ENCODE measurements at places on chromosomes 6 and 20.

DNA sequence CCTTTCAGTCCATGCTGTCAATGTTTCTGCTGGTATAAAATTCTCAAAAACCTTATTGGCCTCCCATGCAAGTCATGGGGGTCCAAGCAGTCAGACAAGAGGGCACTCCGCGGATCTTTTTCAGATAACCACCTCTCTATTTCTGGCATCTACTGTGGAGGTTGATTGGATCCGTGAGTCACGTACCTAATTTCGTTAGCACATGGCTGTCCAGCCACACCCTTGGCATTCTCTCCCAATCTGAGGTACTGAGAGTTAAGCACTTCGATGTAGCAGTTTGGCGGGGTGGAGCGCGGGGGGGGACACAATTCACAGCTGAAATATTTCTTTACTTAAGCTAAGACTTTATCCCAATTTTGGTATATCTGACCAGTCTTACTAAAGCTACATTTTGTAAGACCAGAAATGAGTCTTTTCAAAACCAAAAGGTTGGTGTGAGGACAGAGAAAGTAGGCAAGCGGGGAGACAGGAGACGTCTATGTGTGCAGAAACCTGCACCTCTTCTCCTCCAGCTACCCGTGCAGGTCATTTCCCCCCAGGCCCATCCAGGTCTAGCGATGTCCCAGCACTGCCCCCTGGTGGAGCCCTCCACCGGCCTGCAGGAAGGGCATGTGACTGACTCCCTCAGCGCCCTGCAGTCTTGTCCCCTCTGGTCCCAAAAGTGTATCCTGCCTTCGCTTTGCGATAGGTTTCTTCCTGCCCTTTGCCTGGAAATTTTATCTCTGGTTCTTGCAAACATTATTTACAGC lies 113.1 kb downstream of the ADAT2 start:
- no peak for DNase-seq

GRCh38 chr6:53925891-53926290 lies 131.1 kb downstream of the LRRC1 start:
- DNase-seq, result no peak

- DNase-seq, result no peak
These were observed 59.6 kb downstream of the DOK5 start for GRCh38 chr20:54535033-54535432.

DNA sequence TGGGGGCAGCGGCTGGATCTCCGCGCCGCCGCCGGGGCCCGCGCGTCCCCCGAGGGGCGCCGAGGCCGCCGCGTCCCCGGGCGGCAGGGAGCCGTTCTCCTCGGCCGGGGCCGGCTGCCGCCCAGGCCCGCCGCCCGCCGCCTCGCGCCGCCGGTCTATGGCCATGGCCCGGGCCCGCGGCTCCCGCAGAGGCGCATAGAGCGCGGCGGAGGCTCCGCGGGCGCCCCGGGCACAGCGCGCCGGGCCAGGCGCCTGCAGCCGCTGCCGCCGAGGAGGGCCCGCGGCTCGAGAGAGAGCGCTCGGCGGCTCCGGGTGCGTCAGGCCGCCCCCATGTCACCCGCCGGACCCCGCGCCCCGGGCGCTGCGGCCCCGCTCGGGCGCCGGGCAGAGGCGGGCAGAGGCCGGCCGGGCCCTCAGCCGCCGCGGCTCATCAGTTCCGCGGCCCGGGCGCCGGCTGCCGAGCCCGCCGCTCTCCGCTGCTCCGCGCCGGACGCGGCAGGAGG lies 404 bp downstream of the SLC22A23 start:
- no peak for DNase-seq

GRCh38 chr20:47355489-47356219 lies 845 bp downstream of the ZMYND8 start:
- no peak for DNase-seq

- DNase-seq, result no peak
These were observed 53.6 kb upstream of the FRMD1 start for GRCh38 chr6:168132531-168133167.

GRCh38 chr6:31407699-31408098 lies 4.3 kb downstream of the MICA start:
- DNase-seq, result no peak

DNA sequence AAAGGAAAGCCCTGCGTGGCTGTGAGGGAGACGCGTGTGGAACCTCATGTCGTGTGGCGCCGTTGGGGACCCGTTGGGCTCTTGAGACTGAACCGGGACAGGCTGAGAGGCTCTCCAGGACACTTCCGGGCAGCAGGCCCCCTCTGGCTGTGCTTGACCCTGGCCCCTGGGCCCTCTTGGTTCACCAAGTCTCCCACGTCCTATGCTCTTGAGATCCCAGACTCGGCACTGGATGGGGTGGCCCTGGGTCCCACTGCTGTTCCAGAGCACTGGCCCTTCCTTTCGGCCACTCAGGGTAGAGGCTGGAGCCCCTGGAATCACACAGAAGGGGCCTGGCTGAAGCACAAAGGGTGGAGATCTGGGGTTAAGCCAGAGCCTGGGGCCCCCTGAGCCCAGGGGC lies 30.4 kb downstream of the NTSR1 start:
- DNase-seq, result no peak

DNA sequence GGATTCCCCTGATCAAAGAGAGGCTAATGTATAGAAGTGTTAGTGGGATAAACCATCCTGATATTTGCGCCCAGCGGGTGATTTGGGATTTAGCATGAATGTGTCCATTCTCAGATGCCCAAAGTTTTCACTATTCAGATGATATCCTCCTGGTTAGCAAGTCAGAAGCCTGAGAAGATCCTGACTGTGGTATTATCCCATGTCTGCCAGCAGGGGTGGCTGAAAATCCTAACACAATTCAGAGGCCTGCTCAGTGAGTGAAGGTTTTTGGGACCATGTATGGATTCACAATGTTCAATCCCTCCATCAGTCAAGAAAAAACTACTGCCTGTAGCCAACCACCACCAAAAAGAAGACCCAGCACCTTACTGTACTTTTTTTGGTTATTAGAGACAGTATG lies 34.1 kb upstream of the SPACA1 start:
- no peak for DNase-seq

DNA sequence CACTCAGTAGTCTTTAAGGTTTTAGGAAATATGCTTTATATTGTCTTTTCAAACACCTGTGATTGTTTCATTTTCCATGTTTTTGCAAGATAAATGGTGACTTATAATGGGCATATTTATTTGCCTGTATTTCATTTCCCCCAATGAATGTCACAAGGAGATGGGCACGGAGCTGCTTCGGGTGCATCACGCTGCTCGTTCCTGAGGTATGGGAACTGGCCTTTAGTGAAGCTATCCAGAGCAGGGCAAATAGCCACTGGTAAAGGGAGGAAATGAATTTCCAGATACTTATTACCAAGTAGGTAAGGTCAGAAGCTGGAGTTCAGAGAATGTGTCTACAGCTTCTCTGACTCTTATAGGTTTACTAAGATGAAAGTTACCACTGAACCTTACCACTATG lies 3.7 kb downstream of the POU3F2 start:
- DNase-seq, result no peak

DNA sequence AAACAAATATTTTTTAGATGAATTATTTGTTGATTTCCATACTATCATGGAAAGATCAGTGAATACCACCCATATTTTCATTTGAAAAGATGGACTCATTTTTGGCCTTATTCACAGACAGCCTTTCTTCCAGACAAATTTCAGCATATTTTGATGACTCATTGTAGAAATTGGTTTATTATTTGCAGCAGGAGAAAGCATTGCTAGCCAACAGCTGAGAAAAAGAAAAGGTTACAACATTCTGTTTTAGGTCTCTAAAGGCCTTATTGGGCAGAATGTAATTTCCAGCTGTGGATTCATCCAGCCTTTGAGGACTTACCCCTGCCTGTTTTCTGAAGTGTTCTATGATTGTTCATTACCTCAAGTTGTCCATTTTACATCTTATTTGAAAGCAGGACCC lies 201.9 kb downstream of the PLCB4 start:
- DNase-seq, result no peak

DNA sequence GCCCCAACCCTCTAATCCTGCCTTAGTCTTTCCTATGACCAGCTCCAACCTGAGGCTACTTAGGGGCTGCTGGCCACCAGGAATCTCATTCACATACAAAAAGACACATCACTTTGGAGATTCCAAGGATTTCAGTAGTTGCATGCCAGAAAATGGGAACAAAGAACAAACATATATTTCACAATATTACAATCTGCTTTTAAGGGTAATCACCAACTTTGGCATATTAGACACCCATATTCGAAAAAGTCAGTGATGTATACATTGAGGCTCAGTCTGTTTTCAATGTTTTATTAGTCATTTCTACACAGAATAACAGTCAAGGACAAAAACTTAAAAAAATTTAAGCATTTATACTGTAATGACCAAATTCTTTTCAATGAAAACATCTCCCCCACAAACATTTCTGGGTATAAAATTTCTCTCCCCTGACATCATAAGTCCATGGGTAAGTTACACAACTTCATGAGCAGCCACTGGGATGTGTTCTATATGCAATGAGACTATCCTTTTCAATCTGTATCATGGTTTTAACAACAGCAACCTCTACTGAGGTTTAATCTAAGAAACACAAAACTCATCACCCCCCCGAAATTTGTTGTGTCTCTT lies 103.5 kb downstream of the MAP7 start:
- DNase-seq, result no peak

GRCh38 chr6:29992807-29993206 lies 50.5 kb downstream of the HLA-A start:
- no peak for DNase-seq

- no peak for DNase-seq
These were observed 457.8 kb downstream of the EPM2A start for GRCh38 chr6:145277358-145278086.

DNA sequence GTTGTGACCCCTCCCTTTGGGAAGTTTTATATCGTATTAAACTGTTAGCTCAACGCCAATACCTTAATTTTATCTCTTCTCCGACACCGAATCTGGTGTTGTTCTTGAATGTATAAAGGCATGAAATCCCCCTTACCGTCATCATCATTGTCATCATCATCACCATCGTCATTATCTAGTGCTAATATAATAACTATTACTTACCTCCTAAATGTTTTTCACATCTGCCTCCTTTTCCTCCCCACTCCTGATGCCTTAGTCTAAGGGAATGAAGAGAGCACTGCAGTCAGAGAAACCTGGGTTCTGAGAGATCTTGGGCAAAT lies 677 bp upstream of the ZBTB24 start:
- no peak for DNase-seq

GRCh38 chr6:56393615-56394612 lies 146.5 kb upstream of the COL21A1 start:
- DNase-seq, result no peak

DNA sequence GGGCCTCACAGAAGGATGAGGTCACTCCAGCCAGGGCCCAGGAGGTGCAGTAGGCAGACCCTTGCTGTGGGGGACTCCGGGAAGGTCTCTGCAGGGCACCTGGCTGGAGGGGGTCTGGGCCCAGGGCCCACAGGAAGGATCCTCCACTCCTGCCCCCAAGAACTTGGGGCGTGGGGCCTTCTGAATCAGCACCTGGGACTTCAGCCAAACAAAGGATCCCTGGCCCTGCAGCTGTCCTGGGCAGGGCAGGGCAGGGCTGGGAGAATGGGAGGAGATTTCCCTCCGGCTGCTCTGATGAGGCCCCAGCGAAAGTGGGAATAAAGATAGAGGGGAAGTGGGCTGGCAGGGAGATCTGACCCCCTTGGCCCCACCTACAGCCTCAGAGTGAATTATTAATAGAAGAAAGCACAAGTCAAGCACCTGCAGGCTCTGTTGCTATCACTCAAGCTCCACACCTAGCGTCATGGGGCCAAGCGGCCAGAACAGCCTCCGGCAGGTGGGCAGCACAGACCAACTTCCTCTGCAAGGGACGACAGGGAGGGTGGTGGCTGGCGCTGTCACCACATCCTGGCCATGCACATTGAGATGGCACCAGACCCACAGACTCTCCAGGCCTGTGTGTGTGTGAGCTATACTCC lies 61.6 kb upstream of the MRPS10 start:
- DNase-seq, result no peak

GRCh38 chr6:157982563-157983405 lies 1.1 kb downstream of the SYNJ2 start:
- no peak for DNase-seq

GRCh38 chr20:8711501-8711900 lies 357.4 kb upstream of the PLCB4 start:
- DNase-seq, result no peak

- no peak for DNase-seq
These were observed 30.7 kb upstream of the IRF4 start for GRCh38 chr6:360764-361373.

DNA sequence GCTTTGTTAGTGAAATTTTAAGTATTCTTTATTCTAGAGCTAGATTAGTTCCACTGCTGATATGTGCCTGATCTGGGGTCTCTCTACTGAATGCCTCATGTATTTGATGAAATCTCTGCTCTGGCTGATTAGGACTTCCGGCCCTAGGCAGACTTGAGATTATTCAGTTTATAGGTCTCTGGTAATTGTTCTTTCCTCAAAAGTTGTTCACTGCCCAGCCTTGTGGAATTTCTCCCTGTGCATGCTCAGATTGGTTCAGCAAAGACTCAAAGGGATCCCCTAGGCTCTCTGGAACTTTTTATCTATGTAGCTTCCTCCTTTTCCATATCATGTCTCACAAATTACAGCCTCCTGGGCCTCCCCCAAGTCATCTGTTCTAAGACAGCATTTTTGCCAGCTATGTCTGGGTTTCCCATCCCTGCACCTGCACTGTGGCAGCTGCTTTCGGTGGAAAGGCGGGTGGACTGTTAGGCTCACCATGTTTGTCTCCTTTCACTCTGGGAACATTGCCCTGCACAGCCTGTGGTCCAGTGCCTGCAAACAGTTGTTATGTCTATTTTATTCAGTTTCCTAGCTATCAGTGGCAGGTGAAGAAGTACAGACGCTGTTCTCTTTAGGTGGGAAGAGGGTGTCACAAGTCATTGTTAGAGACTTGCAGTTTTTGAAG lies 73.7 kb downstream of the RPP40 start:
- DNase-seq, result no peak

DNA sequence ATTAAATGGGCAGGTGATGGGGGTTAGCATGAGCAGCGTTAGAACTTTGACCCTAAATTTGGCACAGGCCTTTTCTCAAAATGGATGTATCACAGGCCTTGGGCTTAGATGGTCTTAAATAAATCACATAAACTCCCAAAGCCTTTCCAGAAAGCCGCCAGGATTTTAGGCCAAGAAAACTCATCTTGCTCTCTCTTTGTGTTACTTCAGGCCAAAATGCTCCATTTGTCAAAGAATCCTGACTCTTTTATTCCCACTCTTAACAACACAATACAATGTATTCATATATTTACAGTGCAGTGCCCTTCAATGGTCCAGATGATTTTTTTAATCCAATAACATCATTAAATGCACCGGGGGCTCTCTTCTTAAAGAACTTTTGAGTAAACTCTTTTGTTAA lies 5.9 kb upstream of the TCP11 start:
- DNase-seq, result no peak
